ENCODE measurements at places on chromosomes 4 and X.
A peak's percentile ranks its signal among the peaks of the same experiment; 100 is the strongest.

- no peak for DNase-seq
These were observed 56.7 kb downstream of the TSPAN5 start for GRCh38 chr4:98601708-98602107.

DNA sequence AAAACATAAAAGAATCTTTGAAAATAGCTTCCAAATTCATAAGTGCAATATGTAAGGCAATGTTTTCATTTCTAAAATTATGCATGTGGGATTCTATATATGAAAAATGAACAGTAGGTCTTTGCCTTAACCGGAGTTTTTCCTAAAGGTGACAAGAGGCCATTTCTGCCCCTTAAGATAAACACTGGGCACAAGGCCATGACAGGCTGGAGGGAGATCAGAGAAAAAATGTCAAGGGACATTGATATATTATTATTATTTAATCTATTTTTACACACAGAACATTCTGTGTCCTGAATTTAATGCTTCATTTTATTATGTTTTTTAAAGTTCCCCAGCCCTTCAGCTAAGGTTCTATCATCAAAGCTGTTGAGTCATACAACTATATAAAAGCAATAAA, 118.8 kb downstream of the CHM start:
- DNase-seq, result no peak

- no peak for DNase-seq
These were observed 137.2 kb downstream of the DIPK2B start for GRCh38 chrX:45063319-45064095.

DNA sequence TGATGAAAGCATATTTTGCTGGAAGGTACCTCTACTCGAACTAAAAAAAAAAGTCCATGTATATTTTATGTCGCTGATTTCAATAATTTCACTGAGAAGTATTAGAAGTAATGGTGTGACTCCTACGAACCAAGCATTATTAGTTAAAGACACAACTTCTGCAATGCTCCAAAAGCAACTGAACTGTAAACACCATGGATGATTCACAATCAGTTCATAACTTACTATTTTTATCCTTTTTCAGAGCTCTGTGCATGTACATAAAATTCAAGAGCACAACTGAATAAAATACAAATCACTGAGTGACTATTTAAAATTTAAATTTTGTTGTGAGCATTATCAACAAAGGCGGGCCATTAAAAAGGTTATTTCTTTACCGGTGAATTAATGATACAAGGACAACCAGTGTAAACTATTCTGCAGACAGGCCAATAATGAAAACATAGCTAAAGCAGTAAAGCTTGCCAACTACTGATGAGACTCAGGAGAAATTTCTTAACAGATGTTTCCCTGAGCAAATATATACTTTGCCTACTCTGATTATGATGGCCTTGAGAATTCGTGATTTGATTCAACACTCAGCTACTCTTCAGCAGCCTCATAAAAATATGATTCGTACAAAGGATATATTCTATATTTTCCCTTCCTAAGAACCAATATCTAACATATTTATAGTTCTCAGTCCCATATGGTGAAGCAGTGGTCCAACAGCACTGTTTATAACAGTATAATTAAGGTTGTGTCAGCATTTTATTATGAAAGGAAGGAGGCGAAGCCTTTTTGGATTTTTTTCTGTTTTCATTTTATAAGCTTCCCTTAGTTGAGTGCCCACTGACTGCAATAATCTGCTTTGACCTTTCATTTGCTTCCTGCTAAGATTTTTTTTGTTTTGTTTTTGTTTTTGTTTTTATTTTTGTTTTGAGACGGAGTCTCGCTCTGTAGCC, 62.8 kb upstream of the NEIL3 start:
- peak; percentile 55 for DNase-seq

- no peak for DNase-seq
These were observed 25.3 kb upstream of the TRIM60 start for GRCh38 chr4:165006456-165006855.

DNA sequence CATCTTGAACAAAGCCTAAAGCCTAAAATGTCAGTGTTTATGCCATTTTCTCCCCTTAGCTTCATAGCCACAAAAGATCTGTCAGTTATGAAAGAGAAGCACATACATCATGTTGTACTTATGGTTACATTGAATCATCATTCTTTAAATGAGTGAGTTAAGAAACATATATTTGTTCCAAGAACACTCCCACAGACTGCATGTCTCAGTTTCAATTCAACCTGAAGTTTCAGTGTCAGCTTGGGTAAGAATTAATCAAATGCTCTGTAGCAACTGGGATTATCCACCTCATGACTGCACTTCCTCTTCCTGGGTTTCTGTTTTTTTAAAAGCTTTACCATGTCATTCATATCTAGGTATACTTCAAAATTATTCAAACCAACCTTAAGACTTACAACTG, 3.9 kb upstream of the TMPRSS11B start:
- no peak for DNase-seq

DNA sequence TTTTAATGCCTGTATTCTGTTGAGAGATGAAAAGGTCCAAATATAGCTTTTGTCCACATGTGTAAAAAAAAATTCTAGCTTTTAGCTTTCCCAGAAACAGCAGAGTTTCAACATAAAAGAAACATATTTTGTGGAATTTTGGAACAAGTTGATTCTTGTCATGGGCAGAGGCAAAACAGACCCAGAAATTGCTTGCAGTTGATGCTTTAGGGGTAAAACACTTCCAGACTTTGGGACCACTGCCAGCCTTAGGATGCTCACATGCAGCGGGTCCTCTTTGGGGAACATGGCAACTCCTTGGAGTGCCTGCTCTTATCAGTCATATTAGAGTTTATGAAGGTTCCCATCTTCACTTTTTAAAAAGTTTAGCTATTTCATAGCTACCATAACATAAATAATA, 30.4 kb downstream of the DCLK2 start:
- peak; percentile 66 for DNase-seq

DNA sequence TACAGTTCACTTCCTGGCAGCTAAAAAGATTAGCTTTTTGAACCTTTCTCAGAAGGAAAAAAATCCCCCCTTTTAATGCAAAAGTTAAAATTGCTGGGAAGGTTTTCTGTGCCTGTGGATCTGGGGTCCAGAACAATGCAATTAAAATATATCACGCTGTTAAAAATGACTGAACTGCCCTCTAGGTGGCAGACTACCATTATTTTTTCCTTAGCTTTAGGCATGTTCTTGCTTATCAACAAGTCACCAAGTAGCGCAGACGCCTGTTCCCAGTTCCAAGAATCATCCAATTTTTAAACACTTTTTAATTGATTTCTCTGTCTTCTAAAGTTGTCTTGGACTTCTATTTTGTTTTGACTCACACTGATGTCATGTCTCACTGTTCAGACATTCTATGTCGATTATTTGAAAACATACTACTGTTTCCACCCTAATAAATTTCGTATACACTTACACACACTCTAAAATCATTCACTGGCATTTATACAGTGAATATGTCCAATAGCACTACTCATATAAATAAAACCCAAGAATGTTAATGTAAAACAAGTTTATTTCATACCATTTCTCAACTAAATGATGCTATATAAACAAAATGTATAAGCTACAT, 661.6 kb downstream of the RAPGEF2 start:
- peak; percentile 63 for DNase-seq

DNA sequence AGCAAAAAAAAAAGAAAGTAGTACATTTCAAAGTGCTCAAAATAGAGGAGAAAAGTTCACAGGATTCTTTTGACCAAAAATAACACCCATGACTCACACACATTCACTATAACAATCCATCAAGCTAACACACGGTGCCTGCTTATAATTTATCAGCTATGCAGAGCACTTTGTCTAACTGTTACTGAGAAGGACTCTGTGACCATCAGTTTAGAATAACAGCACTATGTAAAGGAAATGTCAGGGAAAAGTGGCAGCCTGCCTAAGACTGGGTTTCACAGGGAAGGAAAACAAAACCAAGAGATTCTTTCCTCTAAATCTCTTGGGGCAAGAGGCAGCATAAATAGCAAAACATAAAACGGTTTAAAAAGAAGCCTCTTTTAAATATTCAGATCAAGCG, 54.8 kb downstream of the CCDC149 start:
- DNase-seq, result peak; percentile 82

GRCh38 chrX:110733166-110733565, 62.5 kb downstream of the CHRDL1 start:
- no peak for DNase-seq

GRCh38 chrX:110665223-110666002, 130.2 kb downstream of the CHRDL1 start:
- DNase-seq, result peak; percentile 31

- DNase-seq, result no peak
These were observed 46.4 kb downstream of the SLC9A6 start for GRCh38 chrX:136031626-136032025.

GRCh38 chr4:99510721-99511120, at the start of gene C4orf17:
TSS of gene C4orf17 (plus strand) at chr4:99511021. CDS start at chr4:99513082, 2,061 bp downstream.
- no peak for DNase-seq

Data from adipocyte (in vitro differentiated cells).